Activated CD4-positive, alpha-beta memory T cell treated with anti-CD3 and anti-CD28 coated beads for 36 hours (primary cell): ENCODE measurements at places on chromosomes 2 and 18. TPM values are rescaled to one million over a fixed set of nuclear protein-coding genes. Genes with fewer than 3 reads are reported as not detected.

GRCh38 chr18:23033056-23033455 lies 99.9 kb downstream of the RBBP8 start:
- H3K4me3 ChIP-seq: no peak overlapping the region
- H3K27me3 ChIP-seq: no peaks in the 10 kb centered on the region
- no peak overlapping the region for H3K27ac ChIP-seq
- peaks cover 3% of the 10 kb centered on the region for H3K36me3 ChIP-seq

DNA sequence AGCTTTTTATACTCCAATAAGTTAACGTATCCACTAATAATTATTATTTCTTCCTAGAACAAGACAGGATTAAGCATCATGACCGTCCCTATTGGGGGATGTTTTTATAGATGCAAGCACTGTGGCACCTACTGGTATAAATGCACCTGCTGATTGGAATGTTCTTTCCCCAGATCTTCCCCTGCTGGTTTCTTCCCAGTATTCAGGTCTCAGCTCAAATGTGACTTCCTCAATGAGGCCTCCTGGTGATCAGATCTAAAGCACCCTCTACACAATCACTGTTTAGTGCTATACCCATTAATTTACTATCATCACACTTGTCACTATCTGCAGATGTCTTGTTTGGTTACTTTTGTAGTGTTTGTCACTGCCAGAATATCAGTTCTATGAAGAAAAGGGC lies 3.9 kb upstream of the TYMS start:
- peaks cover 8% of the 10 kb centered on the region for H3K4me1 ChIP-seq
- peaks cover under 1% of the 10 kb centered on the region for H3K36me3 ChIP-seq
- H3K27me3 ChIP-seq: peaks cover 23% of the 10 kb centered on the region
- H3K4me3 ChIP-seq: no peak overlapping the region
- DNase-seq: no peak
- no peak overlapping the region for H3K27ac ChIP-seq

DNA sequence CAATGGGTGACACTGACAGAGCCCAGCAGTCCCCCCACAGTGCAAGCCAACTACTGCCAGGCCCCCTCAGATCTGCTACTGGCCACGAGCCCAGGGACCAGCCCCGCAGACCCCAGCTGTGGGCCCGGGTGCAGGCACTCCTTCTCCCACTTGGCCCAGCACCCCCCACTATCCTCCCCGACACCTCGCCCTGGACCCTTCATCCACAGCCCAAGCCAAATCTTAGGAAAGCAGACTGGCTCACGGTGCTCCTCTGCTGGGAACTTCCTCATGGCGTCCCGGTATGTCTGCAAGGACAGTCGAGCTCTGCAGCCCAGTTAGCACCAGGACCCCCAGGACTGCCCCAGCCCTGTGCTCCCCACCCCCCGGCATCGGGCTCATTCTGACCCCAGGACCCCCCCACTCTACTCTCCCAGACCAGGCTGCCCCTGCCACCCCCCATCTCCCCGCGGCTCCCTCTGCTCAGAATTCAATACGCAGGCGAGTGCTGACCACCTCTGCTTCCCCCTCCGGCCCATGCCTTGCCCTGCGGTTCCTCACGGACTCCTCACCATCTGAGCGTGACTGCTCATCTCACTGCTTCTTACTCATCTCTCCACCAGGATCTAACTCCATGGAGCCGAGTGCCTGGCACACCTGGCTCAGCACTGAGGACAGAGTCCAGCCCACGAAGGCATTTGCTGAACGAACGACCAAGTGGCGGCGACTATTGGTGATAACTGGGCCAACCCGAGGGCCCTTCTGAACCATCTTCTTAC lies 85.7 kb downstream of the PXDN start:
- no peak overlapping the region for H3K4me3 ChIP-seq
- H3K4me1 ChIP-seq: no peaks in the 10 kb centered on the region
- no peak for DNase-seq
- H3K27me3 ChIP-seq: peaks cover 12% of the 10 kb centered on the region
- no peaks in the 10 kb centered on the region for H3K36me3 ChIP-seq

The UBXN2A gene
- total RNA-seq: 12.2 TPM

The TFPI gene
- not detected for total RNA-seq
